ENCODE measurements at places on chromosomes 1 and 21. TPM values are rescaled to one million over a fixed set of nuclear protein-coding genes. Genes with fewer than 3 reads are reported as not detected.

DNA sequence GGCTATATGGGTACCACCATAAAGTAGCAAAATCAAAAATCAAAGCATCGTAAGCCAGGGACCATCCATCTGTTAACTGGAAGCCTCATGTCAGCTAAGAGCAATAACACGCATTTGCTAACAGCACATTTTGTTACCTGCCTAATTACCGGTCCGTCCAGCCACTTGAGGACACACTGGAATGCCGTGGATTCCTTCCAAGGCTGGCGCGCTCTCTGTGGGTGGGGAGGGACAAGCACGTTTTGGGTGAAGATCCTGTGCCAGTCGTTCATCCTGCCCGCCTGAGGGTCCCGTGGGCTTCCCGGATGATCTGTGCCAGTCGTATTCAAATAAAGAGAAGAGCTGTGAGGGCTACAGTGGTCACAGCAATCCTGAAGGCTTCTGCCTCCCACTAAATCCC lies 6.2 kb downstream of the NPHP4 start:
- H3K4me1 ChIP-seq, result peaks cover 6% of the 10 kb centered on the region
- peaks cover 26% of the 10 kb centered on the region for H3K36me3 ChIP-seq
- H3K27me3 ChIP-seq, result no peaks in the 10 kb centered on the region
- DNase-seq, result no peak

NECAP2 gene
- 38.9 TPM for total RNA-seq

DTL gene
- total RNA-seq, result 0.17 TPM

DNA sequence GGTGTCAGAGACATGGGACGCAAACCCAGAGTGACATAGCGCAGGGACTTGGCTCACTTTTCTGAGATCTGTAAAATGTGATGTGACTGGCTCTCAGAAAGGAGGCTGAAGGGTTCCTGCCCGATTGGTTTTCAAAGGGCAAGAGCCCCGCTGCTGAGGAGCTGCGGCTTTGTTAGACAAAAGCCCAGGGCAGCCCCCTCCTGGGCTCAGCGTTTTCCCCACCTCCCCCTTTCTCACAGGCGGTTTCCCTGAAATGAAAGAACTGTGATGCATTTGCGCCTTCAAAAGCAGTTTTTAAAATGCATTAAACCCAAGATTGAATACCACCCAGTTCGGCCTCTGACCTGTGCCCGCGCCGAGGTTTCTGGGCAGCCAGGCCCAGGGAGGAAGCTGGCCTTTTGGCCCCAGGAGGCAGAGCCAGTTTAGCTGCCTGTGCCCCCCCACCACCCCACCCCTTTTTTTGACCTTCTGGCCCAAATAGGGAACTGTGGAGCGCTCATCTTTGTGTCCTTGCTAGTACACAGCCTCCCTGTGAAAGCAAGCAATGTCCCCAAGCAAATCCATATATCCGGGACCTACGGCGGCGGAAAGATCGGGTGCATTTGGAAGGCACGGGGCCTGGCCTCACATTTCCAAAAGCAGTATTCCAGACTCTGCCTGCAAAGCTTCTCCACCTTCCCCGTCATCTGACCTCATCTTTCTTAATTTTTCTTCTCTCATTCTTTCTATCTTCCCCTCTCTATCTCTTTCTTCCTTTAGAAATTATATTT lies 28.6 kb downstream of the CD247 start:
- DNase-seq, result no peak
- H3K27ac ChIP-seq, result no peak overlapping the region
- no peaks in the 10 kb centered on the region for H3K36me3 ChIP-seq
- no peaks in the 10 kb centered on the region for H3K27me3 ChIP-seq
- no peak overlapping the region for H3K4me3 ChIP-seq
- no peaks in the 10 kb centered on the region for H3K4me1 ChIP-seq

NEXN gene
- total RNA-seq, result 272 TPM

DNA sequence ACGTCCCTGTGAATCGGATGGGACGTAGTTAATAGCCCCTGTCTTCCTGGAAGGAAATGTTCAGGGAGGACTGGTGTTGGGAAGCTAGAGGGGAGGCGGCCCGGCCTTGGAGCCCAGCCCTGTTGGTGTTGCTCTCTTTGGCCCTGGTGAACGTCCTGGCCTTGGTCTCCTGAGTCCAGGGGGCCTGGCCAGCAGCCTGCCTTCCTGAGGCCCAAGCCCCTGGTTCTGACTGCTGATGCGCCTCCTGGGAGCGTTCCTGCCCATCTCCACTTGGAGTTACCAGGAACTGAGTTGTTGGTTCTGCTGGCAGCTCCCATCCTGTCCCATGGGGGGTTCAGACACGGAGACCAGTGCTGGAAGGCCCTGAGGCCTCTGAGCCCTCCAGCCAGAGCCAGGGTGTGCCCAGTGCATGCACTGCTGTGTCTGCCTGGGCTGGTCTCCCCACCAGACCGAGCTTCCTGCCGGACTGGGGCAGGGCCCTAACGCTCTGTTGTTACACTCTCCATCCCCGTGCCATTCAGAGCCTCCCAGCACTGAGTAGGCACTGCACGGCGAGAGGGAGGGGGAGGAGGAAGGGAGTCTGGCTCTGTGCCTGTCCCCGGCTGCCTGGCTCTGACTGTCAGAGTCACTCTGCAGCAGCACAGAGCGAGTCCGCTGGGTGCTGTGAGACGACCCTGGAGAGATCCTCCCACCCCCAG lies 382.5 kb upstream of the VAMP3 start:
- H3K27me3 ChIP-seq, result no peaks in the 10 kb centered on the region
- no peaks in the 10 kb centered on the region for H3K36me3 ChIP-seq
- peak overlapping the region; percentile 44 for H3K27ac ChIP-seq
- DNase-seq, result peak; percentile 90
- peaks cover 24% of the 10 kb centered on the region for H3K4me1 ChIP-seq

- H3K27me3 ChIP-seq, result peaks cover 14% of the 10 kb centered on the region
- no peak for DNase-seq
- H3K4me3 ChIP-seq, result peak overlapping the region; percentile 43
- H3K27ac ChIP-seq, result no peak overlapping the region
- H3K4me1 ChIP-seq, result peaks cover 34% of the 10 kb centered on the region
- no peaks in the 10 kb centered on the region for H3K36me3 ChIP-seq
Observed at GRCh38 chr21:41767606-41768436, 969 bp upstream of the RIPK4 start.

DNA sequence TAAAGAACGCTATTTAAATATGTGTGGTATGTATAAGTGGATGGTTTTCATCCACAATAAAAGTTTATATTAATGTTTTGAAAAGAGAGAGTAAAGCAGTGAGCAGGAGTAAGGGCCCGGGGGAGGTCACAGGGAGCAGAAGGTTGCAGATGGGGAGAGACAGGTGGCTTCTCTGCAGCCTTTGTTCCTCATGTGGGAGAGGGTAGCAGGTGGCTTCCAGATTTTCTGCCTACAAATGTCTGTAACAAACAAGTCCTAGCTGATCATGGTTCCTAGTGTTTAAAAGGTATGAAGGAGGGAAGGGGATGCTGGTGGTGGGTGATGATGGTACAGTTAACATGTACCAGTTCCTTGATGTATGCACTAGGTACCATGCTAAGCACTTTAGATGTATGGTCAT lies 18.8 kb downstream of the QSOX1 start:
- peaks cover 17% of the 10 kb centered on the region for H3K4me1 ChIP-seq
- no peaks in the 10 kb centered on the region for H3K27me3 ChIP-seq
- peaks cover 3% of the 10 kb centered on the region for H3K36me3 ChIP-seq
- no peak for DNase-seq

PTPN22 gene
- 0.29 TPM for total RNA-seq

DNA sequence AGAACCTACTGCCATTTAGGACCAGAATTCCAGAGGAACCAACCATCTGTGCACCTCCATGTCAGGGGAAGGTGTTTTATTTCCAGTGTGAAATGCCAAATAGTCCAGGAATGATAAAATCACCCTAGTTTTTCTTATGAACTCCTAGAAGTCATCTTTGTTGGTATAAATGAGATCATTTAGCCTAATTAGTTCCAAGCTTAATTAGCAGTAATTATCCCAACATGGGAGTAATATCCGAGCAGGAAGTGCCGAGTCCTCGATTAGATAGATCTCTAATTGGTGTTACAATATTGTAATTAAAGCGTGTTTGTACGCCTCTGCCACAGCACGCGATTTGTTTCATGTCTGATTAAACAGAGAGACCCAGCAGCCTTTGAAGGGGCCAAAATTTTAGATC lies 33.1 kb downstream of the BCL9 start:
- no peaks in the 10 kb centered on the region for H3K36me3 ChIP-seq
- H3K27me3 ChIP-seq, result no peaks in the 10 kb centered on the region
- no peak for DNase-seq

DNA sequence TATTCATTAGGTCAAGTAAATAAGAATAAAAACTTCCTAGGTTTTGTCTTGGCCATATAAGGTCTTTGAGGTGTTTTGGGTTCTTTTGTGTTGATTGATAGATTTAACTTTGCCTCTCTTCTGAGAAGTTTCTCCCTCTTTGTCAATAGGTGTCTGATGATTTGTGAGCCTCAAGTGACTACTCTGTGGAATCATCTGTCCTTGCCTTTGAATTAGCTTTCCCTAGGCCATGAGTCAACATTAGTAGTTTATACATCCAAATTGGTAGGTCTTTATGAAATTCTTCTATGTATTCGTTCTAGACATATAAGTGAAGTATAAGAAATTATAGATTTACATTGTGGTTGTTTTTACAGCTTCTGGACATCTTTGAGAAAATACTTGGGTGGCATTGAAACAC lies 864.4 kb downstream of the USP25 start:
- H3K27ac ChIP-seq, result no peak overlapping the region
- H3K4me3 ChIP-seq, result no peak overlapping the region
- no peaks in the 10 kb centered on the region for H3K4me1 ChIP-seq
- no peaks in the 10 kb centered on the region for H3K36me3 ChIP-seq
- DNase-seq, result no peak
- H3K27me3 ChIP-seq, result no peaks in the 10 kb centered on the region

GRCh38 chr1:96364576-96364975 lies 357.0 kb upstream of the PTBP2 start:
- H3K36me3 ChIP-seq, result no peaks in the 10 kb centered on the region
- no peaks in the 10 kb centered on the region for H3K27me3 ChIP-seq
- no peak overlapping the region for H3K4me3 ChIP-seq
- DNase-seq, result no peak
- no peaks in the 10 kb centered on the region for H3K4me1 ChIP-seq

CDCP2 gene
- total RNA-seq, result 0.26 TPM

- no peaks in the 10 kb centered on the region for H3K36me3 ChIP-seq
- peak overlapping the region; percentile 80 for H3K4me3 ChIP-seq
- H3K4me1 ChIP-seq, result peaks cover 77% of the 10 kb centered on the region
- H3K27me3 ChIP-seq, result no peaks in the 10 kb centered on the region
- DNase-seq, result no peak
Observed at GRCh38 chr1:32816676-32817158, 441 bp downstream of the YARS1 start.

DNA sequence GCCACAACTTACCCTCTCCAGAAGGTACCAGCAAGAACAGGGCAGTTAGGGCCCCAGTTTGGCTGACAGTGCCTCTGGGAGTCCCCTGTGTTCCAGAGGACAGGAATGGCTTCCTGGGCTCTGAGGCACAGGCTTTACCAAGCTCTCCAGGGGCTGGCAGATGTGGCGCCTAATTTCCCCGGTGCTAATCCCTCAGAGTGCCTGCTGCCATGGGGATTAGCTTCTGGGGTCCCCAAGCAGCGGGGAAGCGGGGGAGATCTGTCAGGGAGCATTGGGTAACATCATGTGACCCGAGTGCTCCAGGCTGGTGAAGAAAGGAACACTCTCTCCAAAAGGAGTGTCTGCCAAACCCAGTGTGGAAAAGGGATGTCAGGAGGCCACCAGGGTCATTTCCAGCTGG lies at the start of gene LACTBL1:
TSS of gene LACTBL1 (minus strand) at position 107 of the 400 bp plus-strand sequence. CDS start 550 bp downstream, outside the sequence.
- peaks cover 9% of the 10 kb centered on the region for H3K4me1 ChIP-seq
- H3K4me3 ChIP-seq, result no peak within 1 kb of the TSS
- DNase-seq, result no peak
- no peak within 1 kb of the TSS for H3K27ac ChIP-seq

OR2L3 gene
- not detected for total RNA-seq

All from esophagus muscularis mucosa (tissue), 4 donors.